Spinal cord (tissue), 10 donors: ENCODE measurements at places on chromosomes 16 and 17. TPM values are rescaled to one million over a fixed set of nuclear protein-coding genes. Genes with fewer than 3 reads are reported as not detected.

Gene ANKRD40CL
- not detected for total RNA-seq

DNA sequence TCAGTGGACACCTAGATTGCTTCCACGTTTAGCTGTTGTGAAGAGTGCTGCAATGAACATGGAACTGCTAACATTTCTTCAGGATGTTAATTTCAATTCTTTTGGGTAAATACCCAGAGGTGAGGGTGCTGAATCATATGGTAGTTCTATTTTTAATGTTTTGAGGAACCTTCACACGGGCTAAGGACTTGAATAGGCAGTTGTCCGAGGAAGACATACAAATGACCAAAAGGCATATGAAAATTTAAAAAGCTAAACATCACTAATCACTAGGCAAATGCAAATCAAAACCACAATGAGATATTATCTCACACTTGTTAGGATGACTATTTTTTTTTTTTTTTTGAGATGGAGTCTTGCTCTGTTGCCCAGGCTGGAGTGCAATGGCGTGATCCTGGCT, 173.3 kb downstream of the PRKCB start:
- peaks cover 5% of the 10 kb centered on the region for H3K4me1 ChIP-seq
- no peak overlapping the region for H3K4me3 ChIP-seq
- no peaks in the 10 kb centered on the region for H3K36me3 ChIP-seq
- no peak for DNase-seq
- no peak overlapping the region for H3K27ac ChIP-seq

DNA sequence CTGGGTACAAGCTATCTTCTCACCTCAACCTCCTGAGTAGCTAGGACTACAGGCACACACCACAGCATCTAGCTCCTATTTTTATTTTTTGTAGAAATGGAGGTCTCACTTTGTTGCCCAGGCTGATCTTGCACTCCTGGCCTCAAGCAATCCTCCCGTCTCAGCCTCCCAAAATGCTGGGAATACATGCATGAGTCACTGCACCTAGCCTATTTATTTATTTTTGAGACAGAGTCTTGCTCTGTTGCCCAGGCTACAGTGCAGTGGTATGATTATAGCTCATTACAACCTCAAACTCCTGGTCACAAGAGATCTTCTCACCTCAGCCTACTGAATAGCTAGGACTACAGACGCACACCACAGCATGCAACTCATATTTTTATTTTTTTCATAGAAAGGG, 40.1 kb upstream of the RGS9 start:
- no peaks in the 10 kb centered on the region for H3K36me3 ChIP-seq
- peaks cover 18% of the 10 kb centered on the region for H3K4me1 ChIP-seq

DNA sequence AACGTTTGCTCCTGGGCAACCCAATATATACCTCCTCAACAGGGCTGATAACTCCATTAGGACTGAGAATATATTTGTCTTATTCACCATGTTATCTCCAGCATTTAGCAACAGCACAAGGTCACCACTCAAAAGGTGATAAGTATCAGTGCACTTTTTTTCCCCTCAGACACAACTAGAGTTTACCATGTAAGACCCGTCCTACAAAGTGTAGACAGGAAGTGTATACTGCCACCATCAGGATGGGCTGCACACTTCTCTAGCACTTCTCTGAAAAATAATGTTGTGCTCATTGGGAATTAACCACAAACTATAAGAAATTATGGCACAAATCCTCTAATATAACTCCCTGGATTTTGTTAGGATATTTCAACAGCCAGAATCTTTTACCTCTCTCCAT, 5.7 kb upstream of the VAT1L start:
- no peaks in the 10 kb centered on the region for H3K4me1 ChIP-seq
- no peaks in the 10 kb centered on the region for H3K36me3 ChIP-seq
- H3K27me3 ChIP-seq = no peaks in the 10 kb centered on the region
- H3K4me3 ChIP-seq = no peak overlapping the region
- no peak for DNase-seq

- H3K4me1 ChIP-seq = peaks cover 46% of the 10 kb centered on the region
- peaks cover 42% of the 10 kb centered on the region for H3K27me3 ChIP-seq
- H3K36me3 ChIP-seq = no peaks in the 10 kb centered on the region
Observed at GRCh38 chr17:44970136-44970741, 2.1 kb upstream of the C1QL1 start.

DNA sequence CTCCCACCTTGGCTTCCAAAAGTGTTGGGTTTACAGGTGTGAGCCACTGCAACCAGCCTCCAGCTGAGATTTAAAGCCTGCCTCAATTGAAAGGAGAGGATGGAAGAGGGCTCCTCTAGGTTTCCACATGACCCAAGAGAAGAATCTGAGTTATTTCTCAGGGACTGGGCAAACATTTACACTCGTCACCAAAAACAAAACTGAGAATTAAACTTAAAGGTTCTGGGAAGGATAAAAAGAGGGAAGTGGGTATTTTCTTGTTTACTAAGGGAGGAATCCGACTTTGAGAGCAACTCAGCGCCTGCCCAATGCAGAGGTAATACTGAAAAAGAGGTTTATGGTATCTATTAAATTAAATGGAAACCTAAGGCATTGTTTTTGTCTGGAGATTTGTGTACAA, 13.3 kb downstream of the HOXB1 start:
- H3K27ac ChIP-seq = no peak overlapping the region
- H3K36me3 ChIP-seq = no peaks in the 10 kb centered on the region
- H3K27me3 ChIP-seq = no peaks in the 10 kb centered on the region
- H3K4me1 ChIP-seq = peaks cover 5% of the 10 kb centered on the region

Gene IKZF3
- 0.17 TPM for total RNA-seq
